NCI-H524 treated with DMSO at 0.1 percent for 48 hours (cell line): ENCODE measurements at places on chromosomes 3 and 15.

DNA sequence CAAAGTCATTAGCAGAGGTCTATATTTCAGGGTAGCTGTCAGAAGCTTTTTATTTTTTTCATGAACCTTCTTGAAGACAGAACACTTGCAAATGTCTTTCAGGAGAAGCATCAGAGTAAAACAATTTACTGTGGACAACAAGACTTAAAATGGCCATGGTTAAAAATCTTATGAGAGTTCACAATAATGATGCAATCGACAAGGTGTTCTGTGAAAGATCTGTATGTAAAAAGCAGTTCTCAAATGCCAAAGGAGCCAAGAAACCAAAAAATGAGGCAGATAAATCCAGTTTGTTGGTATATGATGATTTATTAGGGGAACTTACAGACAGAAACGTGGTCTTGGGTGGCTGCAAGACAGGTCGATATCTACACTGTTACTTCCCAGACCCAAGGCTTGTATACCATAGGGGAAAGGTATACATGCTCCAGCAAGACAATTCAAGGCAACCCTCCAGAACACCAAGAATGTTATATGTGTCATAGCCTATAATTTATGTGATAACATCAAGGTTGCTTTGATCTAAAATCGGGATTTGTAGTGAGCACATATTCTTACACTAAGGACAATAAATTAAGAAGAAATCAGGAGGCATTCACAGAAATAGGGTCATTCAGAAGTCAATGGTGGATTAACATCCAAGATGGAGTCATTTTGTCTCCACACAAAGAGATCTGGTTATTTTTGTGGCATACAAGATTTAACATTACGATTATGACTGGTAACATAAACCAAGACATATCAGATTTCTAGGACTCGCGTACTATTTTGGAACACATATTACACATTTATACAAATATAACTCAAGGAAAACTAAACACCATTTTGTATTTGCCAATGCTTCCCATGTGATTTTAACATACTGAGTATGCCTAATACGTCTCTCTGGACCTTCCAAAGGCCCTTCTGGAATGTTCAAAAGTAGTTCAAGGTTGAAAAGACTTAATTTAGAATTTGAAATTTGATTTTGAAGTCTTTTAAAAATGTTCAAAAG is 316.4 kb downstream of the THSD4 start:
- no peak for DNase-seq

DNA sequence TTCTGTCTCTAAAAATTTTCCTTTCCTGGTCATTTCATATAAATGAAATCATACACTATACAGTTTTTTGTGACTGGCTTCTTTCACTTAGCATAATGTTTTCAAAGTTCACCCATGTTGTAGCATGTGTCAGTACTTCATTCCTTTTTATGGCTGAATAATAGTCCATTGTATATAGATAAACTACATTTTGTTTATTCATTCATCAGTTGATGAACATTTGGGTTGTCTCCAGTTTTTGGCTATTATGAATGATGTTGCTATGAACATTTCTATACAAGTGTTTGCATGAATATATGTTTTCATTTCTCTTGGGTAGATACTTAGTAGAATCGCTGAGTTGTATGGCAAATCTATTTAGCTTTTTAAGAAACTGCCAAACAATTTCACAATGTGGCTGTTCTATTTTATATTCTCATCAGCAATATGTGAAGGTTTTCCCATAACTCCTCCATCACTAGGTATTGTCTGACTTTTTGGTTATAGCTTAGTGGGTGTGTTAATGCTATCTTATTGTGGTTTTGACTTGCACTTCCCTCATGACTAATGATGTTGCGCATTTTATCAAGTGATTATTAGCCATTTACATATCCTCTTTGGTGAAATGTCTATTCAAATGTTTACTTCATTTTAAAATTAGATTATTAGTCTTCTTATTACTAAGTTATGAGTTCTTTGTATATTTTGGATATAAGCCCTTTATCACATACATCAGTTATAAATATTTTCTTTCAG is 21.7 kb upstream of the AP4E1 start:
- no peak for DNase-seq

- no peak for DNase-seq
These were observed 1.9 kb downstream of the AEN start for GRCh38 chr15:88623061-88623460.

DNA sequence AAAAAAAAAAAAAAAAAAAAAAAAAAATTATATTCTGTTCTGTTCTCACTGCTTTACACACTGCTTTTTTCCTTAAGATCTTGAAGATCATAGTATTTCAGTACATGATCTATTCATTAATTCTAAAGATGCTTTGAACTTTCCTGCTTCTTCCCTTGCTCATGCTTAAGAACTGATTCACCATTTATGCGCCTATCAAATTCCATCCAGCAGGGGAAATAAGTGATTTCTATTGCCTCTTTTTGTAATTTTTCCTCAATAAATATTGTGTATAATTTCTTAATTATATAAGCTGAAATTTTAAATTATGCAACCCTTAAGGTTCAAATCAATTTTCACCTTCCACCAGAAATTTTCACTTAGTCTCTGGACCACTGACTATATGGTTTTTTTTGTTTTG is 10.6 kb downstream of the DENND6A start:
- DNase-seq = no peak

DNA sequence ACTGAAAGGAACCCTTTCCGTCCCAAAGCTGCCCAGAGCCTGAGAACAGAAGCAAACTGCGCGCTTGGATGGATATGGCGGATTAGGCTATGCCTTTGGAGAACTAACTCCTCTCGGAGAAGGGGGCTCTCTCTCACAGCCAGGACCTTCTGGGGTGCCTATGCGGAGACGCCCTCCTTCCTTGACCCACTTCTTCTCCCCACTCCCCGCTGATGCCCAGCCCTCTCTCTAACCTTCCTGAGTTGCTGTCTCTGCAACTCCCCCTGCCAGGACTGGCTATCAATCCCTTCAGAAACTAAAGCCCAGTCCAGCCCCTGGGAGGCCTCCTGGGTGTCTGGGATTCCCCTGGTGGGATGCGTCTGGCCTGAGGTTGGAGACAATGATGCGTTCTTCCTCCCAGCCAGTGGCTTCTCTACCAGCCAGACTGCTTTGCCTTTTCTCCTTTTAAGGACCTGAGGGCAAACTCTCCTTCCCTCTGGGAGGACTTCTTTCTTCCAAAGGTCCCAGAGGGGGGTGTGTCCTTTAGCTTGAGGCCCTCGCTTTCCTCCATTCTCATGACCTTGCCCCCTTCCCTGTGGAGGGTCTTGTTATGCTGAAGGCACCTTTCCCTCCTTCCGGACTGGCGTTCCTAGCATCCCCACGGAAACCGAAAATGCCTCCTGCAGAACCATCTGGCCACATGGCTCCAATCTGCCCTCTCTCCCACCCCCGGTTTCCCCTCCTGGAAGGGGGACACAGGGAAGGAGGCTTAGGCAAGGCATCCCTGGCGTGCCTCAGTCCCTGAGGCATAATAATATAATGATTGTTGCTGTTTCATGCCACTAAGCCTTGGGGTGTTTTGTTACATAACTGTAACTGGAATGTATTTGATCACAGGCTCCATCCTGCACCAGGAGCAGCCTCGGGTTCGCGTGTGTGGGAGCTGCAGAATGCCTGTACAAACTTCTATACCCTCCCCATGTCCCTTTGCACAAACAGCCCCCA is 63.4 kb upstream of the C15orf39 start:
- no peak for DNase-seq

- peak; percentile 54 for DNase-seq
These were observed 25.4 kb downstream of the AADAC start for GRCh38 chr3:151839313-151839631.
